ENCODE measurements at places on chromosomes 5 and 9. TPM values are rescaled to one million over a fixed set of nuclear protein-coding genes. Genes with fewer than 3 reads are reported as not detected.
A peak's percentile ranks its signal among the peaks of the same experiment; 100 is the strongest.

GOLGA1 gene
- 15.9 TPM for total RNA-seq

GABBR2 gene
- total RNA-seq, result not detected

PCDH12 gene
- not detected for total RNA-seq

CDH6 gene
- not detected for total RNA-seq

PCDHB10 gene
- total RNA-seq, result not detected

GABRA6 gene
- not detected for total RNA-seq

- H3K36me3 ChIP-seq, result peaks cover 10% of the 10 kb centered on the region
- H3K4me1 ChIP-seq, result no peaks in the 10 kb centered on the region
- no peak overlapping the region for H3K27ac ChIP-seq
- DNase-seq, result no peak
These were observed 72.5 kb downstream of the STK10 start for GRCh38 chr5:172115541-172115982.

- H3K36me3 ChIP-seq, result no peaks in the 10 kb centered on the region
- H3K4me3 ChIP-seq, result no peak overlapping the region
- H3K4me1 ChIP-seq, result no peaks in the 10 kb centered on the region
- peaks cover 57% of the 10 kb centered on the region for H3K27me3 ChIP-seq
- H3K27ac ChIP-seq, result no peak overlapping the region
These were observed 64.0 kb upstream of the PPP1R26 start for GRCh38 chr9:135415586-135415985.

DNA sequence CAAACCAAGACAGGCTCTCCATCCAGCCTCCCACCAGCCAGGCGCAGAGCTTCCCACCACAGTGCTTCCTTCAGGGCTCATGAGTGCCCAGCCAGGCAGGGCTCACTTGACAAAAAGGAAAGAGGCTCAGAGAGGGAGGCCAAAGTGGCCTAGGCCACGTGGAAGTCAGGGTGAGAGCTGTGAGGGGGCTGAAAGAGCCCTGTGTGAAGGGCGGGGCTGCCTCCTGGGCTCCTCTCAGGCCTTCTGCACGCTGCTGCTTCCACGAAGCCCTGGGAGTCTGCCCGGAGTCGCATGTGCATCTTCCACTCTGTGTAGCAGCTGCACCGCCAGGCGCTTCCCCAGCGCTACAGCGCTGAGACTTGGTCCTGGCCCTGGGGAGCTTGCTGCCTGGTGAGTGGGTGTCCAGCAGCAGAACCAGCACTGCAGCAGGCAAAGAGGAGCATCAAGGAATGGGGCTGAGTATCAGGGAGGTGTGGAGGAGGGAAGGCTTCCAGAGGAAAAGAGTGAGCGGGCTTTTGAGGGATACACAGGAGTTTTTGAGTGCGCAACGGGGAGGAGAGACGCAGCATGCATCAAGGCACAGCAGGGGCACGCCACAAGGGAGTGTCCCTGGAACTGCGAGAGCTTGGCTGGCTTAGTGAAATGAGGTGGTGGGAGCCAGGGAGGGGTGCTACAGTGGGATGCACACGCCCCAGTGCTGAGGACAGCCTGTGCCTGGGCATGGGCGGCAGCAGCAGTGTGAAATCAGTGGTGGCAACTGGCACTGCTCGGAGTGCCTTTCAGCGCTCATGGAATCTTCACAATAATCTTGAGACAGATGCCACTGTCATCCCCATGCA lies 178.0 kb downstream of the GAPVD1 start:
- no peak overlapping the region for H3K27ac ChIP-seq
- H3K4me1 ChIP-seq, result no peaks in the 10 kb centered on the region
- no peaks in the 10 kb centered on the region for H3K27me3 ChIP-seq

- H3K4me1 ChIP-seq, result peaks cover 58% of the 10 kb centered on the region
- H3K27me3 ChIP-seq, result no peaks in the 10 kb centered on the region
- no peaks in the 10 kb centered on the region for H3K36me3 ChIP-seq
- DNase-seq, result no peak
These were observed 23.3 kb downstream of the RAD1 start for GRCh38 chr5:34891981-34892380.

DNA sequence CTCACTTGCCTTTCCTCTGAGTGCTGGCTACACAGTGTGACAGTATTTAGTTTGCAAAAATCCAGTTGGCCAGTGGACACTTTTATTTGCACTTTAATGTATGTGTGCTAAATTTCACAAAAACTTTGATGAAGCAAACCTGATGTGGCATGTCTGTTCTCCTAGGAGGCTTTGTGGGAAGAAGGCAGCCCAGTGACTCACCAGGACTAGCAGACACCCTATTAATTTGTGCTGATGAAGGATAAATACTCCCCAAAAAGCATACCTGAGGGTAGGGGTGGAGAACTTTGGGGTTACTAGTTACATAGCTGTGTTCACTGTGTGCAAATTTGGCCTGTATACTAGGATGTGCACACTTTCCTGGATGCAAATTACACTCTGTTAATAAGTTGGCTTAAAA lies 39.3 kb upstream of the IPPK start:
- no peak overlapping the region for H3K27ac ChIP-seq
- no peak for DNase-seq
- H3K36me3 ChIP-seq, result peaks cover 35% of the 10 kb centered on the region

DNA sequence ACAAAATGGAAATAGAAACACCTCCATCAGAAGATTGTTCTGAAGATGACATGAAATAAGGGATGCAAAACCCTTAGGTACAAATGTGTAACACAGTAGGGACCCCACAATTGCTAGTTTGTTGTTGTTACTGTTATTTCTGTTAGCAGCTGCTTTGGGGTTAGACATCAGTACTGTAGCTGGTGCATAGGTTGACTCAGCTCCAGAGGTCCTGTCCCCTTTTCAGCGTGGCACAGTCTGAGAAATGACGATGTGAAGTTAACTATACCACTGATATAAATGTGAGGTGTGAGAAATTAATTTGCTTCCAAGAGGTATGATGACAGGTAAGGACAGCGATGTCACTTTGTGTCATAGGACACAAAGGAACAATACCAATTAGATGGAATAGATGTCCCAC lies 384.6 kb upstream of the KLF4 start:
- H3K4me3 ChIP-seq, result no peak overlapping the region
- no peak overlapping the region for H3K27ac ChIP-seq
- no peaks in the 10 kb centered on the region for H3K36me3 ChIP-seq
- H3K4me1 ChIP-seq, result no peaks in the 10 kb centered on the region
- DNase-seq, result no peak
- no peaks in the 10 kb centered on the region for H3K27me3 ChIP-seq

DNA sequence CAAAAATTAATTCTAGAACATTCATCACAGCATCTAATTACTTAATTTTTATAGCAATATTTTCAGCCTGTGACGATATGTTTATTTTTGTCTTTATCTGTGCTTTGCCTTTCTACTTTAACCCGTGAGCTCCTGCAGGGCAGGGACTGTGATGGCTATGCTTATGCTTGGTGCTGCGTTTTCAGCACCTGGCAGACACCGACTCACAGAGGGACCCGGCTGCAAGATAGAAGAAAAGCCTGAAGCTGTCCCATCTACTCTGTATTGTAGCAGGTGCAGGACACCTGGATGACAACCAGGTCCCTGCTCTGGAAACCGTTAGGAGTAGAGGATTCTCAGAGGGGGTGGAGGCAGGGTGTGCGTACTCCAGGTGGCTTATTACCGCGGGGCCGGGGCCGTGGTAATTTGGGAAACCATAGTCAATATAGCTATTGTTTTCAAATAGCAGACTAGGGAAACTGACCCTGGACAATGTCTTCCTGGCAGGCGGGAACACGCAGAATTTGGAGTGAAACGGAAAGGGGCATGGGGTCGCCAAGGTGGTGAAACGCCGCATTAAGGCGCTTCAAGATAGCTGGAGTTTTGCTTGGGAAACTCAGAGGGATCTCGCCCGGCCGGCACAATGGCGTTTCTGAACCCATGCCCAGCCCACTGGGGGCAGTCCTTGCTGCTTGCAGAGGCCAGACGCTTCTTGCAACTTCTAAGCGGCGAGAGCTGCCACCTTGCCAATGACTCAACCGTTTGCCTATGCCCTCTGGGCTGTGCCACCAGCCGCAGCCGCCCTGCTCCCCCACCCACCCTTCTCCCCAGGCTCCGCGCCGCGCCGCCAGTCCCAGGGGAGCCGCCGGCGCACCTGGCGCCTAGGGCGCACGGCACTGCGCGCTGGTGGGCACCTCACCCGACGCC lies 140.1 kb upstream of the PALM2AKAP2 start:
- DNase-seq, result no peak
- H3K4me3 ChIP-seq, result no peak overlapping the region
- no peaks in the 10 kb centered on the region for H3K4me1 ChIP-seq
- H3K27me3 ChIP-seq, result peaks cover 38% of the 10 kb centered on the region
- no peak overlapping the region for H3K27ac ChIP-seq

DNA sequence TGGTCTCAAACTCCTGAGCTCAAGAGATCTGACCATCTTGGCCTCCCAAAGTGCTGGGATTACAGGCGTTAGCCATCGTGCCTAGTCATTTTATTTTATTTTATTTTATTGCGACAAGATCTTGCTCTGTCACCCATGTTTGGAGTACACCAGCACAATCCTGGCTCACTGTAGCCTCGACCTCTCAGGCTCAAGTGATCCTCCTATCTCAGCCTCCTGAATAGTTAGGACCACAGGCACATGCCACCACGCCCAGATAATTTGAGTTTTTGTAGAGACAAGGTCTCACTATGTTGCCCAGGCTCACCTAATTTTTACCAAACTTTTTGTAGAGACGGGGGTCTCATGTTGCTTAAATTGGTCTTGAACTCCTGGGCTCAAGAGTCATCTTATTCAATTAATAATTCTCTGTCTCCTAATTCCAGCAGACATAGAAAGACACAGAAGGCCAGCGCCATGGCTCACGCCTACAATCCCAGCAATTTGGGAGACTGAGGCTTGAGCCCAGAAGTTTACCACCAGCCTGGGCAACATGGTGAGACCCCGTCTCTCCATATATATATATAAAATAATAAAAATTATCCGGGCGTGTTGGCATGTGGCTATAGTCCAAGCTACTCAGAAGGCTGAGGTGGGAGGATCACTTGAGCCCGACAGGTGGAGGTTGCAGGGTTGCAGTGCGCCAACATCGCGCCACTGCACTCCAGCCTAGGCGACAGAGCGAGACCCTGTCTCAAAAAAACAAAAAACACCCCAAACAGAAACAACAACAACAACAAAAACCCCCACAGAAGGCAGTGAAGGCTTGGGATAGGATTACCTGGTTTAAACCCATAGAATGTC lies 1.0 kb upstream of the UBAP1 start:
- H3K27ac ChIP-seq, result peak overlapping the region; percentile 82
- peaks cover 8% of the 10 kb centered on the region for H3K4me1 ChIP-seq
- H3K36me3 ChIP-seq, result no peaks in the 10 kb centered on the region
- peaks cover 3% of the 10 kb centered on the region for H3K27me3 ChIP-seq
- peak overlapping the region; percentile 97 for H3K4me3 ChIP-seq

DNA sequence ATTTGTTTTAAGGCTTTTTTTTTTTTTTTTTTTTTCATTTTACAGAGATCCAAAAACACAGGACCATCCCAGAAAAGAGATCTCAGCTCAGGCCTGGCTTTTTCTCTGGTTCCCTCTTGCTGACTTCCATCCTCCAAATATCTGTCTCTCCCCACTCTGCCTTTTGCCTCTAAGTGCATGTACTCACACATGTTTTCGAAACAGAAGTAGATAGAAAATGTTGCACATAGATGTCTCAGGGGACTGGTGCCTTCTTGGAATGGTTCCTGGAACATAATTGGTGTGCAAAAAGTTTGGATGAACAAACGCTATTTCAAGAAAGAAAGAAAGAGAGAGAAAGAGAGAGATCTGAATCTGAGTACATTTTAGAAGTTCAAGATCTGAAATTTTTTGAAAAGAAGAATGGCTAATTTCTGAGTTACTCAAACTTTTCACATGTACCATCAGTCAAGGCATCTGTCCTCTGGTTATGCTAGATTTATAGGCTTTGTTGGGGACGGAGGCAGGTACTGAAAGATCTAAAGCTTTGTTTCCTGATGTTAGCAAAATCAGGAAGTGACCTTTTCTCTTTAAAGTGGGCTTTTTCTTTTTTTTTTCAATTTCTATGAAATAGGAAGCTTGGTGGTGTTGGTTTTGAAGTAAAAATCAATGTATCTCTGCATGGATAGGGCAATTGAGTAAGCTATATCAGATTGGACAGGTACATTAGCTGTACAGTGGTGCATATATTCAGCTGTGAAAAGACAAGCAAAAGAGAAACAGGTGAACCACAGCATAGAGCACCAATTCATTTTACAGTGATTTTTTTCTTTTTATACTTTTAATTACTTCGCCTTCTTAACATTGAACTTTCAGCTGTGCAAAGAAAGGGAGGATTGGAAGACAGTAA lies 8.5 kb upstream of the TNFSF8 start:
- no peaks in the 10 kb centered on the region for H3K36me3 ChIP-seq
- no peak for DNase-seq
- H3K27me3 ChIP-seq, result 0 out of 3 replicates have a peak, but pooled peaks cover 2% of the 10 kb centered on the region
- H3K27ac ChIP-seq, result no peak overlapping the region
- H3K4me3 ChIP-seq, result no peak overlapping the region

- no peak overlapping the region for H3K4me3 ChIP-seq
- H3K27me3 ChIP-seq, result no peaks in the 10 kb centered on the region
- H3K36me3 ChIP-seq, result peaks cover 7% of the 10 kb centered on the region
- peaks cover 14% of the 10 kb centered on the region for H3K4me1 ChIP-seq
- no peak overlapping the region for H3K27ac ChIP-seq
These were observed 102.2 kb downstream of the INIP start for GRCh38 chr9:112615584-112616266.

- no peak overlapping the region for H3K4me3 ChIP-seq
- H3K27me3 ChIP-seq, result no peaks in the 10 kb centered on the region
- no peaks in the 10 kb centered on the region for H3K4me1 ChIP-seq
- no peak overlapping the region for H3K27ac ChIP-seq
These were observed 359.8 kb downstream of the ARL15 start for GRCh38 chr5:53950621-53951020.

- H3K4me1 ChIP-seq, result no peaks in the 10 kb centered on the region
- no peak overlapping the region for H3K4me3 ChIP-seq
- 0 out of 2 replicates have a peak, but pooled peaks cover 3% of the 10 kb centered on the region for H3K36me3 ChIP-seq
- no peak overlapping the region for H3K27ac ChIP-seq
These were observed 12.4 kb downstream of the NACC2 start for GRCh38 chr9:136082496-136083361.

DNA sequence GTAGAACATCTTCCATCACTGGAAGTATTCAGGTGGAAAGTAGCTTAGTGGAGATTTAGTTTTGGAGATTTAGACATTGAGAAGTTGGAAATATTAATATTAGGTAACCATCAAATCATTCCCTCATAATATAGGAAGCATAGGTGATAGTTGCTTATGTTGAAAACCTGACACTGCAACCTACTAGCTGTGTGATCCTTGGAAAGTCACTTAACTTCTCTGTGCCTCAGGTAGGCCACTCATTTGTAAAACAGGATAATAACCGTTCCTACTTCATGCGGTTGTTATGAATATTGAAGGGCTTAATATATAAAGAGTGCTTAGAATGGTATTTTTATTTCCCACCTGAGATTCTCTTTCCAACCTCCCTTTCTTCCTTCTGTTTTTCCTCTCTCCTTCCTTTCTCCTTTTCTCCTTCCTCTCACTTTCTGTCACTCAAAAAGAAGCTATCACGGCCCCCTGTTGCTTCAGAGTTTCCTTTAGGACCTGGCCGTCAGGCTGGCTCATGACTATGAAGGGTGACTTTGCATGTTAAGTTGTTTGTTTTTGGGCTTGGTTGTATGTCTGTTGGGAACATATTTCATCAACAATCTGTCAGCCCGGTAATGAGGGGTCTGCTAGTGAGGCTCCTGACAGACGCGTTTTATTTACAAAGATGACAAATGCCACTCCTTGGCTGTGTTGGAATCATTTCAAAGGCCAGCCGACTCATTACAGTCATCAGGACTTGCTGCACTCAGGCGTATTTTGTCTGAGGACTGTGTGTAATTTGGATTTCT lies 31.0 kb downstream of the DOCK2 start:
- no peaks in the 10 kb centered on the region for H3K4me1 ChIP-seq
- peak; percentile 1 for DNase-seq
- H3K27ac ChIP-seq, result no peak overlapping the region
